Tibial nerve (tissue), 4 donors: ENCODE measurements at places on chromosomes 3 and 15.

DNA sequence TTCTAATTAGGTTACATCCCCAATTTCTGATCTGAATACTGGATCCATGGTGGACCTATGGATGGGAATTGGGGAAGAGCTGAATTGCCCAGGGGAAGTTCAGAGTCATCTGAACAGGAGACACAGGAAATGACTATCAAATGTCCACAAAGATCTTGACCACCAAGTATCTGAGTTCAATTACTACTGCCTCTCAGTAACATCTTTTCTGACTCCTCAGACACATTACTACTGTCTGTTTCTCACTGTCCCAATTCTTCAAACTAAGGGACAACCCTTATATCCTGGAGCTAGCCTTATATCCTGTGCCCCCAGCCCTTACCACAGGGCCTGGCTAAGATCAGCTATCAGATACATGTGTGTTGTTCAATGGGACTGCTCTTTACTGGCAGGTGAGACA is 10.1 kb upstream of the IREB2 start:
- no peak for DNase-seq

- no peak for DNase-seq
Measured at GRCh38 chr3:78004571-78004970, 964.7 kb downstream of the ROBO2 start.

GRCh38 chr15:57789225-57789624 is 82.7 kb downstream of the POLR2M start:
- DNase-seq = no peak

DNA sequence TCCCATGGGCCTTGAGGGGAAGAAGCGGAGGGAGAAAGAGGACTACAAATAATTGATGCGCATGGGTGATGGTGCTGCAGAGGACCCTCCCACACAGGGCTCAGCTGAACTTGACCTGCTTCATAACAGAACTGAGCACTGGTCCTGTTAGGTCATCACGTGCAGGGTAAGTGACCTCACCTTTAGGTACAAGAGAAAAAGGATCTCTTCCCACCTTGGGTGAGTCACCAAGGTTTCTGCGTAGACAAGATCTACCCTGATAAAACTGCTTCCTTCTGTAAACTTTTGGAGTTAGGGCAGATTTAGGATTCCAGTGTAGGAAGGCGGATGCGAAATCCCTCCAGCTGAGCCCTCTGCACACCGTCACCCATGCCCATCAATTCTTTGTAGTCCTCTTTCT is 67.1 kb downstream of the FEM1B start:
- no peak for DNase-seq

GRCh38 chr3:31011380-31011779 is 116.9 kb upstream of the GADL1 start:
- DNase-seq = no peak

DNA sequence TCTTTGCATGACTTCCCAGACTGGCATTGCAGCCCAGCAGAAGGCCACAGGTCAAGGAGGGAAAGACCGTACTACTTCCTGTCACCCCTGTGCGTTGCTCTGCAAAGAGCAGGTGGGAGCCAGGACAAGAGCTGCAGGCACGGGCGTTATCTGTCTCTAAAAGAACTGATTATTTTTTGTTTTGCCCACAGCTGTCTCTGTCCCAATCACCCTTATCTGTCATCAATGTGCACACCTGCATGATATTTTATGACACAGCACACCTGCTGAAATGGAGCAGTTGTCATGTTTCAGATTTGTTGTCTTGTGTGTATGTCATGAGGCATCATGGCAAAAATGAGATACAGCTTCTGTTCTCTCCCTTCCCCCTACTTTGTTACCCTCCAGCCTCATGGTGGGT is 58.8 kb downstream of the SLCO3A1 start:
- DNase-seq = no peak

DNA sequence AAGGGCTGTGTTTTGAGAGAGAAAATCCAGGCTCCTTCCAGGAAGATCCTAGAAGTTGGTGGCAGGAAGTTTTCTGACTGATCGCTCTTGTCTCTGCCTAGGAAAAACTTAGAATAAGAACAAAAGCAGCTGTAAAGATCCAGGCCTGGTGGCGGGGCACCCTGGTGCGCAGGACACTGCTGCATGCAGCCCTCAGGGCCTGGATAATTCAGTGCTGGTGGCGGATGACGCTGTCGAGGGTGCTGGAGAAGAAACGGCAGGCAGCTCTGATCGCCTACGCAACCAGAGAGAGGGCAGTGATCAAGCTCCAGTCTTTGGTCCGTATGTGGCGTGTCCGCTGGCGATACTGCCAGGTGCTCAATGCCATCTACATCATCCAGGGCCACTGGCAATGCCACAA is 1.5 kb downstream of the IQCF2 start:
- DNase-seq = no peak

DNA sequence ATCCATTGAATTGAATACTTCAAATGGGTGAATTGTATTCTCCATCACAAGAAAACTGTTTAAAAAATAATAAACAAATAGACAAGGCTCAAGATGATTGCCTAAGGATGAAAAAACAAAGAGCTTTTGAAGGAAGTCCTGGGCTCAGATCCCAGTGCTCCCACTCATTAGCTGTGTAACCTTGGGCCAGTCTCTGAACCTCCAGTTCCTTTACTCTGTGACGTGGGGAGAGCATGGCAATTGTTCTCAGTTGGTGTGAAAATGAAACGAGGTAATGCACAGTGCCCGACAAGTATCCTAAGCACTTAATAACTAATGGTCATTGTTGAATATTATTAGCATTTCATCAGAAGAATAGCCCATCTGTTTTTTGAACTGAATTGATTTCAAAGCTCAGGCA is 40.7 kb downstream of the TNIK start:
- DNase-seq = no peak

GRCh38 chr3:143699424-143699823 is 148.8 kb downstream of the SLC9A9 start:
- no peak for DNase-seq

DNA sequence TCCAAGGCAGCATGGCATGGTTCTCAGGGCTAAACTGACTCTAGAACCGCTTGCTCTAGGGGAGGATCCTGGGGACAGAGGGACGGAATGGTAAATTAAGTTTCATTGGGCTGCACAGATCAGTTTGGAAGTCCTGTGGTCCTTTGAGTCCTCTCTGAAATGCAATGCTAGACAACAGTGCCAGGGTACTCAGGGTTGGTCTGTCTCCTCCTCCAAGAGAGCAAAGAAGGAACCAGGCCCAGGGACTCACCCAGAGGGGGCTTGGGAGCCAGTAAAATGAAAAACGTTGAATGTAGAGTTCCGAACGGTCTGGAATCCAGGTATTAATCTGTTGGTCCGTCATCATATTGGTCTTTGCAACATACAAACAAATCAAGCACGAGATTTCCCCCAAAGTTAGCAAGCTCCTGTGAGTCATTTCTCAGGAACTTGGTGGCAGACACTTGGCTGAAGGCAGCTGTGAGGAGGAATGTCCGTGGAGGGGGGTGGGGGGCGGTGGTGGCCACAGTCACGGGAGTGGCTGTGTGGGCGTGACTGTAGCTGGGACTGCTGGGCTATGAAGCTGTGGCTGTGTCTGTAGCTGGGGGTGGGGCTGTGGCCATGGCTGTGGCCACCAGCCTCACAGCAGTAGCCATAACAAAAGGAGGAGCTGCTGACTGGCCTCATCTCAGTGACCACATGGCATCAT is 361.0 kb downstream of the SHQ1 start:
- peak; percentile 54 for DNase-seq

DNA sequence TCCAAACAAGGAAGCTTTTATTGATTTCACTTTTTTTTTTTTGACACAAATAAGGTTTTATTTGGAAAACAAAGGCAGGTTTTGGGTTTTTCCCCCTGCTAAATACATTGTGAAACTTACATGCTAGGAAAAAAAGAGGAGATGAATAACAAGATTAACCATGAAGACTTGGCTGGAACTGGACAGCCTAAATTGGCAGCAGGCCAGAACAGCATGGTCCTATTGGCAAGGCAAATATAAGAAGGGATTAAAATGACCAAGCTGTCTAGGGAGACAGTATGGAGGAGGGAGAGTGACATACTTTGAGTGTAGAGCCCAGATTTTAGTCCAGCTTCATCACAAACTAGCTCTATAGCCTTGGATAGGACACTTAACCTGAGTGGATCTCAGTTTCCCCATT is 63.9 kb upstream of the BBX start:
- no peak for DNase-seq
